Ascending aorta (tissue), 2 donors: ENCODE measurements at places on chromosomes 5 and 9. TPM values are rescaled to one million over a fixed set of nuclear protein-coding genes. Genes with fewer than 3 reads are reported as not detected.
A peak's percentile ranks its signal among the peaks of the same experiment; 100 is the strongest.

EPB41L4A gene
- total RNA-seq, result 9.4 TPM

CACNA1B gene
- not detected for total RNA-seq

GAS1 gene
- total RNA-seq, result 605 TPM

SLC24A2 gene
- total RNA-seq, result not detected

ADCY2 gene
- 0.11 TPM for total RNA-seq

DNA sequence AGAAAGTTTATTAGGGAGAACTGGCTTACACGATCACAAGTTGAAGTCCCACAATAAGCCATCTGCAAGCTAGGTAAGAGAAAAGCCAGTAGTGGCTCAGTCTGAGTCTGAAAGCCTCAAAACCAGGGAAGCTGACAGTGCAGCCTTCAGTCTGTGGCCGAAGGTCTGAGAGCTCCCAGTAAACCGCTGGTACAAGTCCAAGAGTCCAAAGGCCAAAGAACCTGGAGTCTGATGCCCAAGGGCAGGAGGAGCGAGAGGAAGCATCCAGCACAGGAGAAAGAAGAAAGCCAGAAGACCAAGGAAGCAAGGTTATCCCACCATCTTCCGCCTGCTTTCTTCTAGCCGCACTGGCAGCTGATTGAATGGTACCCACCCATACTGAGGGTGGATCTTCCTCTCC is 97.3 kb upstream of the FBN2 start:
- no peak overlapping the region for H3K27ac ChIP-seq
- H3K36me3 ChIP-seq, result no peaks in the 10 kb centered on the region
- no peak for DNase-seq
- H3K4me3 ChIP-seq, result no peak overlapping the region

GRCh38 chr5:133439859-133440258 is 172.5 kb downstream of the FSTL4 start:
- no peak for DNase-seq
- H3K27ac ChIP-seq, result no peak overlapping the region
- no peaks in the 10 kb centered on the region for H3K4me1 ChIP-seq
- H3K36me3 ChIP-seq, result no peaks in the 10 kb centered on the region
- H3K4me3 ChIP-seq, result no peak overlapping the region
- H3K27me3 ChIP-seq, result no peaks in the 10 kb centered on the region

DNA sequence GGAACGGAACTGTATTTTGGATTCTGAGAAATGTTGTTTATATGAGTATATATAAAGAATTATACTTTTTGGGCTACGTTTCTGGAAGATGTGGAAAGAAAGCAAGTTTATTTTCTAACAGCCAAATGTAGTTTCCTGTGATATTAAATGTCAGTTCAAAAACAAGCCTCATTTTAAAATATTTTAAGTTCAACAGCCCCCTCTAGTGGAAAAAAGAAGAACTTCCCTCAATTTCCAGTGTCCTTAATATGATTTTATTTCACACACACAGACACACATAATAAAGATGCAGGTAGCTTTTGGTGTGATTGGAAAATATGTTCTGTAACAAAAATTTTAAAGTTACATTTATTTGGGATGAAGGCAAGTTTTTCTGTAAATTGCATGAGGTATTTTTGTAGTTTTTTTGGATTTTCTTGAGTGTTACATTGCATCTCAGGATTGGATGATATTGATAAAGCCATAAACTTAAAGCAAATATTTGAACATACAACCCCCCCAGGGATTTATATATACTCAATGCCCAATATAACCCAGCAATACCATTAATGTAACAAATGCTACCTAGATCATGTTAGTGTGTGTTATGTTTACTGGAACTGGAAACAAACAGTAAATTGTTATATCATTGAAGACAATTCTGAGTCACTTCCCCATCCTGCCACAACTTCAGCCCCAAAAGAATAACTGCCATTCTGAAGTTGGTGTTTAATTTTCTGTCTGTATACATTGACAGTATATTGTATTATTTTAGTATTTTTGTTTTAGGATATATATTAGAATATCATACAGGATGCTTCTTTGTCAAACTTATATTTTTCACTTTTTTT is 54.0 kb downstream of the CCDC171 start:
- no peak overlapping the region for H3K27ac ChIP-seq
- no peaks in the 10 kb centered on the region for H3K36me3 ChIP-seq
- H3K4me1 ChIP-seq, result no peaks in the 10 kb centered on the region
- DNase-seq, result no peak
- no peaks in the 10 kb centered on the region for H3K27me3 ChIP-seq
- no peak overlapping the region for H3K4me3 ChIP-seq

DNA sequence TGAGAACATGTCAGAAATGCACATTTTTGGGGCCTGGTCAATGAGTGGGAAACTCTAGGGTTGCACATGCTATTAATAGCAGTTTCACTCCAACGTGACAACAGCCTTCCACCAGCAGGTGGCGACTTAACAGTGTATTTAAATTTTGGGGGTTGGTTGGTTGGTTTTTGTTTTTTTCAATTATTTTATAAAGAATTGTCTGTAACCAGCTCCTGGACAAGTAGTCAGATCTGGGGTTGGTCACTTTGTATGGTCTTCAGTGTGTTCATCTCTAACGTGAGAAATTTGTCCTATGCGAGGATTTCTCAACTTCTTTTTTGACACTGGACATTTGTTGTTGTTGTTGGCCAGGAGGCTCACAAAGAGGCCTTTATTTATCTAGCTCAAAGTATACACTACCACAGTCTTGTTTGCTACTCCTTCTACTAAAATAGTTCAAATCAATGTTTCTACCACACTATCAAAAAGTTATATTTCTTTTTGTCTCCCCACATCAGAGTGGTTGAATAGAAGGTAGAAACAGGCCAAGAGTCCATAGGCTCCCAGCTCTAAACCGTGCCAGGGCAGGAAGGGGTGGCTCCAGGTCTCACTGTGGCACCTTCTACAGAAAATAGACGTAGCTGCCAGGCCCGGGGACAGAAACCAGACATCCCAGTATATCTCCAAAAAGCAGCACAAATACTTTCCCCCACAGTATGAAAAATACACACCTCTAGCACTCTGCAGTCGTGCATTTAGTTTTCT is 110.4 kb downstream of the TRPM6 start:
- DNase-seq, result no peak
- H3K27me3 ChIP-seq, result no peaks in the 10 kb centered on the region
- H3K27ac ChIP-seq, result no peak overlapping the region
- H3K4me1 ChIP-seq, result no peaks in the 10 kb centered on the region
- no peaks in the 10 kb centered on the region for H3K36me3 ChIP-seq

DNA sequence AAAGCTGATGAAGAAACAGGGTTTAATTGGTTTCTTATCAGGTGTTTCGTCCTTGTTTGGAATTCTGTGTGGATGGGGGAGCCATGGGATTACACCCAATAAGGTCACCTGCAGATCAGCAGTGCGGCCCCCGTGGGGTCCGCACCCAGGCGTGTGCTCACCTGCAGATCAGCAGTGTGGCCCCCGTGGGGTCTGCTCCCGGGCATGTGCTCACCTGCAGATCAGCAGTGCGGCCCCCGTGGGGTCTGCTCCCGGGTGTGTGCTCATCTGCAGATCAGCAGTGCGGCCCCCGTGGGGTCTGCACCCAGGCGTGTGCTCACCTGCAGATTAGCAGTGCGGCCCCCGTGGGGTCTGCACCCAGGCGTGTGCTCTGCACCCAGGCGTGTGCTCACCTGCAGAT is 41.7 kb upstream of the CEP72 start:
- H3K4me1 ChIP-seq, result no peaks in the 10 kb centered on the region
- H3K27me3 ChIP-seq, result no peaks in the 10 kb centered on the region
- H3K27ac ChIP-seq, result no peak overlapping the region
- DNase-seq, result no peak
- no peaks in the 10 kb centered on the region for H3K36me3 ChIP-seq

- H3K4me1 ChIP-seq, result no peaks in the 10 kb centered on the region
- no peaks in the 10 kb centered on the region for H3K27me3 ChIP-seq
- no peak overlapping the region for H3K27ac ChIP-seq
- H3K36me3 ChIP-seq, result no peaks in the 10 kb centered on the region
- H3K4me3 ChIP-seq, result no peak overlapping the region
Observed at GRCh38 chr9:81720450-81721086, 31.2 kb upstream of the TLE1 start.

GRCh38 chr5:145316282-145316681 is 518.9 kb downstream of the PRELID2 start:
- DNase-seq, result no peak
- no peak overlapping the region for H3K27ac ChIP-seq
- no peaks in the 10 kb centered on the region for H3K27me3 ChIP-seq
- H3K4me1 ChIP-seq, result no peaks in the 10 kb centered on the region

DNA sequence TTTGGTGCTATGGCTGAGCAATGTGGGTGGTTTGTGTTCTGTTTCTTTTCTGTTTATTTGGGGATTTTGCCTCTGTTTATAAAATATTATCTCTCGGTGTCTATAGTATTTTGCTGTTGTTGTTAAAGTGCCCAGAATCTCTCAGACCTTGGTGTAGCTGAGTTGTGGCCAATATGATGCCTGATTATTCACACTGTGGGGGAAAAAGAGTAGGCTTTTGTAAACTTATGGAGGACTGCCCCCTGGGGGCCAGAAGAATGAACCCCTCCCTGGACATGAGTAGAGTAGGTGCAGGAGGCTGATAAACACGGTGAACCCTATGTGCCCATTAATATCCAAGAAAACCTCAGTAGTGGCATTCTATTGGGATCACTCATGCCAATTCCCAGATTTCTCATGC is 49.0 kb upstream of the DPYSL3 start:
- no peaks in the 10 kb centered on the region for H3K36me3 ChIP-seq
- DNase-seq, result no peak
- H3K27me3 ChIP-seq, result no peaks in the 10 kb centered on the region
- peaks cover 11% of the 10 kb centered on the region for H3K4me1 ChIP-seq

- peak; percentile 49 for DNase-seq
- no peaks in the 10 kb centered on the region for H3K36me3 ChIP-seq
- H3K4me1 ChIP-seq, result no peaks in the 10 kb centered on the region
- no peak overlapping the region for H3K27ac ChIP-seq
- H3K27me3 ChIP-seq, result no peaks in the 10 kb centered on the region
Observed at GRCh38 chr5:2291146-2291840, 408.6 kb upstream of the IRX4 start.

- no peak for DNase-seq
- no peaks in the 10 kb centered on the region for H3K4me1 ChIP-seq
- H3K4me3 ChIP-seq, result no peak overlapping the region
- no peak overlapping the region for H3K27ac ChIP-seq
- no peaks in the 10 kb centered on the region for H3K36me3 ChIP-seq
Observed at GRCh38 chr9:99962680-99963261, 56.3 kb downstream of the STX17 start.

DNA sequence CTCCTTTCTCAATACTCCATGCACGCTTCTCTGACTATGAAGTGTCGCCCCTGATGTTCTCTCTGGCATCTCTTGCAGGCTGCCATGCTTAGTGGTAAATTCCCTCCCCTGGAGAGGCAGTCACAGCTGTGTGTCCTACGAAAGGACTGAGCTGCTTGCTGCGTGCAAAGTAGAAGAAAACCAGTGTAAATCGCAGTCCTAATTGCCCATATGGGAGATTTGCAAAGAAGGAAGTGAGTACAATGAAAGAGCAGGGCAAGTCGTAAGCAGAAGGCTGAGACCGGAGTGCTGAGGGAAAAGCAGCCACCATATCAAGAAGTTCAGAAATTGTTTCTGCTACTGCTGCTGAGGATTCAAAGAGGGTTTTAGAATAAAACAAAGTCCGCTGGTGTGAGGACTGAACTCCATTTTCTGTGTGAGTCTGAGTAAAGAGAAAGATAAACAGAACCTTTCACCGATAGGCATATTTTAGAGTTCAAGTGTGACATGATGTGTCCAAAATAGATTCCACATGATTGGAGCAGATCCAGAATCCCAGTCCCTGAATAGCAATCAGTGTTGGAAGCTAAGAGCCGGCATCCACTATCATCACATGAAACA is 507.8 kb upstream of the MPDZ start:
- peak overlapping the region; percentile 25 for H3K4me3 ChIP-seq
- peak overlapping the region; percentile 61 for H3K27ac ChIP-seq
- H3K4me1 ChIP-seq, result no peaks in the 10 kb centered on the region
- DNase-seq, result no peak
- H3K36me3 ChIP-seq, result no peaks in the 10 kb centered on the region

DNA sequence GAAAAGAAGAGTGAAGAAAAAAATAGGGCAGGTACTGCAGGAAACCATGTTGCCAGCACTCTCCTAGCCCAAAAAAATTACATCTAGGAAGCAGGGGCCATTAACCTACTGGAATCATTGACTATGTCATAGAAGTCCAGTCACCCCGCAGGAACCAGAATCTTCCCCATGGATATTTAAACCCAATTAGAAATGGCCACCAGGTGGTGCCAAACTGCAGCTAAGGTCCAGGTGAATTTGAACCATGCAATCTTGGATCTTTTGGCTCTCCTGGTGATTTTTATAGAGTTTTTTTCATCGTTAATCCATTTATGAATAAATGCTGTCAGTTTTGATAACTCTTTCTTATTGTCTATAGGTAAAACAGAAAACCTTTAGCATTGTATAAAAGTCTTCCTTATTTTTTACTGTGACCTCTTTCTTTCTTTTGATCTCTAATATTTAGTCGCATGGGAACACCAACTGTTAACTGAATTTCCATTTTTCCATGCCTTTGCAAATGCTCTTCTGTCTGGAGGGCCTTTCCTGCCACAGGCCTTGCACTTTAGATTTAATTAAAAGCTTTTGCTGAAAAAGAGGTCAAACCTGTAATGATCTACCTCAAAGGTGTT is 147.5 kb upstream of the FGF10 start:
- DNase-seq, result no peak
- no peaks in the 10 kb centered on the region for H3K4me1 ChIP-seq
- no peak overlapping the region for H3K4me3 ChIP-seq
- H3K27me3 ChIP-seq, result no peaks in the 10 kb centered on the region
- H3K36me3 ChIP-seq, result no peaks in the 10 kb centered on the region
- H3K27ac ChIP-seq, result no peak overlapping the region

- DNase-seq, result no peak
- H3K4me1 ChIP-seq, result no peaks in the 10 kb centered on the region
- H3K27ac ChIP-seq, result no peak overlapping the region
- no peak overlapping the region for H3K4me3 ChIP-seq
Observed at GRCh38 chr5:141780240-141780951, 97.8 kb downstream of the PCDH1 start.

- H3K27ac ChIP-seq, result no peak overlapping the region
- no peak overlapping the region for H3K4me3 ChIP-seq
- no peak for DNase-seq
- no peaks in the 10 kb centered on the region for H3K27me3 ChIP-seq
Observed at GRCh38 chr9:123191260-123191659, 77.1 kb downstream of the STRBP start.

DNA sequence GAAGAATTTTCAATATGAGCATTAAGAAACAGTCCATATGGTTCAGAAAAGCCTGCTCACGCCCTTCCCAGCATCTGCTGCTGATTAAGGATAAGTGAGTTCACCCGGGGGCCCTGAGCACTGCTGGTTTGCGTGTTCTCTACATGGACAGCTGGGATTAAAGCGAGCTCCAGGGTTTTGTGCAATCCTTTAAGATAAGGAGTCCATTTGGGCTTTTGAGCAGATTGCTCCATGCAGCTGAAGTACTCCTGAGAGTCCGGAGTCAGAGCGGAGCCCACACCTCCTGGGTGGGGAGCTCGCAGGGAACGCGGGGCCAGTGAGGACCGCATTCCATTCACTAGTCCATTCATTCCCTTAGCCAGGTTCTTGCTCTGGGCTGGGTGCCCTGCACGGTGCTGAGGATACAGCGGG is 149.3 kb upstream of the COL5A1 start:
- no peaks in the 10 kb centered on the region for H3K4me1 ChIP-seq
- H3K27me3 ChIP-seq, result no peaks in the 10 kb centered on the region
- H3K27ac ChIP-seq, result no peak overlapping the region
- no peaks in the 10 kb centered on the region for H3K36me3 ChIP-seq
- DNase-seq, result peak; percentile 71
